ENCODE measurements at places on chromosomes 1 and 21.

DNA sequence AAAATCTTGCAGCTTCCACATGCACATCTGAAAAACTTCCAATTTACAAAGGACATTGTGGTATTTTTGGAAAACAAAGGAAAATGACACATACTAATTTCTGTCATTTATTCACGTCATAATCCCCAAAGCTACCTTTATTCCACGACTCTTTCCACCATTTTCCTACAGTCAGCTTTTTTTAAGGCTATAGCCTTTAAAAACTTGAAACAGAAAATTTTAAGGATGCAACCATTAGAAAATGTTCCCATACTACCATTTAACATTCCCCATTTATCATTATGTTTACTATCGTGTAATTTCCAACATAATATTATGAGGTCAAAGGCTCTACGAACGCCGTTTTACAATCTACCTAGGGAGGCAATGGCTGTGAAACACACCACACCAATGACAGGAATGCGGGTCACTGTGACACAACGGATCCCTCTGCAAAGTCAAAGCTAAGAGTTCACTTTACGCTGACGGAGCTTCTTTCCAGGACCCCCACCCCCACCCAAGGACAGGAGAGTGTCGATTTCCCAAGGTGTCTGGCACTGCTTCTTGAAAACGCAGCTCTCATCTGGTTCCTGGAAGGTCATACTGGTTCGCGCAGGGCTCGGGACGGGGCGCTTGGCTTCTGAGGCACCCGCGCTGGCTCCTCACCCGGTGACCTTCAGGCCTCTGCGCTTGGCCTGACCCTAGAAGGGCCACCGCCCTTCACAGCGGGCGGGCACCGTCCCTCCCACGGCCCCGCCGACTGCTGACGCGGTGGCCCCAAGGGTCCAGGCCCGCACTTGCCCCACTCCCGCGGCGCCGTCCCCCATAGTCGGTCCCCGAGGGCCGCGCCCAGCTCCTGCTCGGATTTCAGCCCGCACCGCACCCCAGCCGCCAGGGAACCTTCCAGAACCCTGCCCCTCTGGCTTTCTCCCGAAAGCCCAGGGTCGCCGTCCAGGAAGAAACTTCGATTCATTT lies 50.5 kb upstream of the ATF3 start:
- DNase-seq, result no peak

GRCh38 chr1:65820983-65821382 lies 28.3 kb downstream of the PDE4B start:
- no peak for DNase-seq

DNA sequence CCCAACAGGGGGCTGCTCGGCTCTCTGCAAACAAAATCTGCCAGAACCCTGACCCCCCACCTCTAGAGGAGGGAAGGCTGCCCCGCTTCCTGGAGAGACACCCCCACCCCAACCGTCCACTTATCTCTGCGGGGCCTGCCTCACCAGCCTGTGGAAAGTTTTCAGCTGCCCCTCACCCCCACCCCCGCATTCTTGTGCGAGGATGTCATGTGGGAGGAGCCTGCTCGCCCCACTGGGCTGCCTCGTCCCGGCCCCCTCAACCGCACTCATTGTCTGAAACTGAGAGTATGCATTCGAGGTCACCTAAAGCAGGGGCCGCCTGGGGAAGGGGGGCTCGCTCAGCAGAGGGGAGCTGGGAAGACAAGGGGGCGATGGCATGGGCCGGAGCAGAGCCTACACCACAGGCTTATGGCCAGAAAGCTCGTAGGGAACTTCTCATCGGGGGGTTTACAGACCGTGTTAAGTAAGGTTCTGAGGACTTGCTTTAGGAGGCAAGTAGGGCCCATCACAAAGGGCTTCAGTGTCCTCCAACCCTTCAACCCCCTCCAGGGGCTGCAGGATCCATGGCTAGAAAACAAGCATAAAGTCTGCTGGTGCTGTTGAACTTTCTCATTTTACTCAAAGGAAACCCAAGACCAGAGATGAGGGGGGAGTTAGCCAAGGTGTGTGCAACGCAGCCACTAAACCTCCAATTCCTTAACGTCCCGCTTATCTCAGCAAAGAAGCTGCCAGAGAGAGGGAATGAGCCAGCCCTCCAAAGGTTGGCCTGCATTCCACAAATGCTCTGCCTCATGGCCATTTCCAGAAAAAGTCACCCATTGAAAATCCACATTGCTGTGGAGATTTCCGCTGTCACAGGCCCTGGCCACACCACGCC lies 9.4 kb downstream of the EPHA2 start:
- DNase-seq, result no peak

GRCh38 chr21:43957128-43957571 lies 55.0 kb upstream of the TRAPPC10 start:
- DNase-seq, result no peak

DNA sequence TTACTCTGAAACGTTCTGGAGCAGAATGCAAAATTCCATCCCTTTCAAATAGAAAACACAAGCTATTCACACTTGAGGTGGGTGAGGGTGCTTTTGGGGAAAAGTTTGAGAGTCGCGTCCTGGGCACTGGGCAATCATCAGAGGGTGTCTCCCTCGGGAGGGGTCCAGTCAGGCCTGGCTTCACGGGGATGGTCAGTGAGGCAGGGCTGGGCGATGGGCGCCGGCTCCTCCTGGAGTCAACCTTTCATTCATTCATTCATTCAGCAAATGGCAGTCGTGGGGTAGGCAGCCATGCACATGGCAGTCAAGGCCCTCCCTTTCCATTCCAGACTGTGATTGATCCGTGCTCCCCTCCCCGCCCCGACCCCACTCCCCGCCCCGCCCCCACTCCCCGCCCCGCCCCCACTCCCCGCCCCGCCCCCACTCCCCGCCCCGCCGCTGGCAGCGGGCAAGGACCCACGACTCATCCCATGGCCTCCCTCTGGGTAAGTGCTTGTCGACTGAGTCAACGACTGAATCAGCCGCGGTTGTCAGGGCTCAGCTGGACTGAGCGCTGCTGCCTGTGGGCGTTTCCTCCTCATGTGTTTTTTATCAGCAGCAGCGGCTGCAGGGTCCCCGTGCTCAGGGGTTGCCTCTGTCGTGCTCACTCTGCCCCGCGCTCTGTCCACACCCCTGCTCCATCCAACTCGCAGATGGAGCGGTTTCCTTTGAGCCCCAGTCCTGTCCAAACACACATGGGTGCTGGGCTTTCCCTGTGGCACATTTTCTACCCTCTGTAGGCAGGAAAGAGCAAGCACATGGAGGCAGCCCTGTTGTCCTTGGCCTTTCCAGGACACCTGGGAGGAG lies 12.5 kb upstream of the SPSB1 start:
- no peak for DNase-seq

- no peak for DNase-seq
These were observed 176.5 kb downstream of the PBX1 start for GRCh38 chr1:164735315-164736052.

DNA sequence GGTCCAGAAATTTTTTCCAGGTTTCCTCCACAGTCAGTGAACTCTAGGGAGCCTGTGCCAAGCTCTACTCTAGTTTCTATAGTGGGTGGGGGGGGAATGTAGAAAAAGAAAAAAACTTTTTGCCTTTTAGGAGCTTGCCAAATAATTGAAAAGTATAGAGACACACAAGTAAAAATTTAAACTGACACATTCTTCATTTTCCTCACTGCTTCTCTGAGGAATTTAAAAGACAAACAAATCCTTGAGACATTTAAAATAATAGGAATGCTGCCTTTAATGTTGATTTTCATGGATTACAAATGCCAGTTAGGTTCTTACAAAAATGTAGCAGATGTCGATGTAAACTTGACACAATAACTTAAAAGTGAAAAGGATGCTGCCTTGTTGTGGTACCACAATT lies 241.9 kb downstream of the DNM3 start:
- no peak for DNase-seq

DNA sequence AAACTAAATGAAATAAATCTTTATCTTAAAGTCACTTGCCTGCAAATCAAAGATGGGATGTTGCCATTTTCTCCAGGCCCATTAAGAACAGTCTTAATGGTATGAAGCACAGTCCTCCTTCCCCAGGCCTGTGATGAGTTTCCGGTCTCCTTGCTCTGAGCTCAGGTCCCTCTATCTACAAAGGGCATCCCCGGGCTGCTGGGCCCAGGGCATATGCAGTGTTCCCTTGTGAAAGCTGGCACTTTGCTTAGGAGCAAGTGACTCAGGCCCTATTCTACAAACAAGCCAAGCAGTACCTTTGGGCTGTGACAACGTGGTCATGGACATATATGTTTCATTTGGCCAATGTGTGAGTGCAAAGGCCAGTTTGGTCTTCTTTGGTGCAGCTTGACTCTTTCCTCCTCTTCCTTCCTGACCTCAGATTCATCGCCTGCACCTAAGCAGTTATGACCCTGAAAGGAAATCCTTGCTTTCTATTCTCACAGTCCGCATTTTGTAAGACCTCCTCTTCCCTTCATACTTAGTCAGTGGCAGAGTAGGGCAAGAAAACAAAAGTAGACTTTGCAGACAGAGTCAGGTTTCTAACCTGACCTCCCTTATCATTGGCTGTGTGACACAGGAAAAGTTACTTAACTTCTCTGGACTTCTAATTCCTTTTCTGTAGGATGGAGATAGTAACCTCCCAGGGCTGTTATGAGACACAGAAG lies 109.5 kb downstream of the ERG start:
- DNase-seq, result no peak

DNA sequence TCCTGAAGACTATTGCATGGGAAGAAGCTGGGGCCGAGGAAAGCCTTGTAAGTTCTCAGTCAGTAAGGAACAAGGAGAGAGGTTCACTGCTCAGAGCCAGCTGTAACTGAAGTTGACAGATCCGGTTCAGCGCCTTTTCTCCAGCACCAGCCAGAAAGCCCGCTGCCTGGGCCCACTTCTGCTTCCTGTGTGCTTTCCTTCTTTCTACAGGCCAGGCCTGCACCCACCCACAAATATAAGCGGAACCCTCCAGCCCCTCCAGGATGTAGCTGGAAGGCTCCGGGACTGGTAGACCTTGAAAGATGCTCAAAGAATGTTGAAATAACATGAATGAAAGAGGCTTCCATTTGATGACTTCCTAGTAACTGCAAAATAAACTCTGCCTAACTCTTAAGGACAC lies 38.8 kb downstream of the PARP1 start:
- DNase-seq, result no peak

GRCh38 chr1:110672753-110673108 lies 2.0 kb downstream of the KCNA3 start:
- DNase-seq, result no peak

- no peak for DNase-seq
These were observed 22.1 kb downstream of the SSX2IP start for GRCh38 chr1:84668185-84668584.

- no peak for DNase-seq
These were observed 57.8 kb downstream of the DYRK1A start for GRCh38 chr21:37424396-37424795.

GRCh38 chr21:23463365-23463764 lies 2143.9 kb downstream of the MRPL39 start:
- no peak for DNase-seq

- DNase-seq, result no peak
These were observed 7.0 kb upstream of the MAST2 start for GRCh38 chr1:45796381-45796780.

DNA sequence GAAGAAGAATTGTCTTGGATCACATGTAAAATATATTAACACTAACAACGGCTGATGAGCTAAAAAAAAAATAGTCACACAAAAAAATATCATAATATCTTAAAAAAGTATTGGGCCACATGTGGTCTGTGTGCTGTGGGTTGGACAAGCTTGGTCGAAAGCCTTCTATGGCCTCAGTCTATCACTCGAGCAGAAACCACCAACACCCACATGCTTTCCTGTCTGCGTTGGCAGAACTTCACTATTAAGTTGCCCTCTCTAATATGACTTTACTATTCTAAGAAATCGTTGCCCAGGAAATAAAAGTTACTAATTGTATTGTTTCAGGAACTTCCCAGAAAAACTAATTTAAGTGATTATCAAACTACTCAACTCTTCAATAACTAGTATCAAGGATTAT lies 28.2 kb upstream of the ETS2 start:
- DNase-seq, result no peak

- no peak for DNase-seq
These were observed 291.5 kb upstream of the VAMP3 start for GRCh38 chr1:7479571-7479970.

DNA sequence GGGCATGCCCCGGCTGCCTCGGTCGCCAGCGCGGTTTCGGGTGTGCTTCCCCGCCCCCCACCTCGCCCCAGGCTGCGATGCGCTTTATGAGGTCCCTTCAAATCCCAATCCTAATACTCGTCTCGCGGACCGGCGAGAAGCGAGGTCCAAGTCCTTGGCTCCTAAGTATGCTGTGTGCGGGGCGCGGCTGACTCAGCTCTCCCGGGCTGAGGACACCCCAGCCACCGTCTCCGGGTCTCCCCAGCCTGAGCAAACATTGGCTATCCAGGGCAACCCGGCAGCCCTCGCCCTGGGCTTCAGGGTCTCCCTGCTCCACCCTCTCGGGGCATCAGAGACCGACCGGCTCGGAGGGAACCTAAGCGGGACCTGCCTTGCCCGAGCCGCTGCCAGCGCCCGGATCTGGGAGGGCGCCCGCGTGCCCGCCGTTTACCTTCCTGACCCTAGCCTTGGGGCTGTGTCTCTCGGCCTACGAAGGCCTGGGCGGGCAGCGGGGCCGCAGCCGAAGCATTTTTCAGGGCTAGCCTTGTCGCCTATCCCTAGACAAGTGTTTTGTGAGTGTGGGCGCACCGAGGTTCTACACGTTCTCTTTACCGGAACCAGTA lies 1.2 kb downstream of the ITPKB start:
- no peak for DNase-seq

DNA sequence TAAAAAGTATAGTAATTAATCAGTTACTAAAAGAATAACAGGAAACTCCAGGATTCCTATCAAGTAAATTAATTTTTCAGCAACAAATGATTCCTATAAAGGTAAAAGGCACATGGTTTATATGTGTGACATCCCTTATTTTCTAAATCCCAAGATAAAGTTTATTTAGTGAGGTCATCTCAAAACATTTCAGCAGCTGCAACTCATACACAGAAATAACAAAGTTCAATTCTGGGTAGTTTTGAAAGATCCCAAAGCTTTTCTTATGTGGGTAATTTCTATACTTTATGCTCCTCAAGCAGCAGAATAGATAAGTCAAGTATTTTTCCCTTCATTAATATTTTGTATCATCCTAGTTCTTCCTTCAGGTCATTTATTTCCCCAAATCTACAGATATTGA lies 117.7 kb downstream of the EIF4G3 start:
- DNase-seq, result no peak

DNA sequence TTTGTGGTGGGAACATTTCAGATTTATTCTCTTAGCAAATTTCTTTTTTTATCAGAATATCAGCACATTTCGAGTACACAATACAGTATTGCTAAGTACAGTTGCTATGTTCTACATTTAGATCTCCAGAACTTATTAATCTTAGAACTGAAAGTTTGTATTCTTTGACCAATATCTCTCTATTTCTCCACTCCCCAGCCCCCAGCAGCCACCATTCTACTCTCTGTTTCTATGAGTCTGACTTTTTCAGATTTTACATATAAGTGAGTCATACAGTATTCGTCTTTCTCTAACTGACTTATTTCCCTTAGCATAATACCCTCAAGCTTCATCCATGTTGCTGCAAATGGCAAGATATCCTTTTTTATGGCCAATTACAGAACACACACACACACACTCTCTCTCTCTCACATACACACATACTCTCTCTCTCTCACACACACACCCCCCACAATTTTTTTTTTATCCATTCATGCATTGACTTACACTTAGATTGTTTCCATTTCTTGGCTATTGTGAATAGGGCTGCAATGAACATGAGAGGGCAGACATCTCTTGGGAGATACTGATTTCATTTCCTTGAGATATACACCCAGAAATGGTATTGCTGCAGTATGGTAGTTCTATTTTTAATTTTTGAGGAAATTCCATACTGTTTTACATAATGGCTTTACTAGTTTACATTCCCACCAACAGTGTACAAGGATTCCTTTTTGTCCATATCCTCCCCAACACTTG lies 15.7 kb downstream of the RPTN start:
- no peak for DNase-seq

- DNase-seq, result no peak
These were observed 321.0 kb upstream of the LRRC7 start for GRCh38 chr1:69246710-69247109.
